Kidney epithelial cell (primary cell): ENCODE measurements at places on chromosomes 1 and 21.

GRCh38 chr1:183467687-183468086 lies 4.6 kb upstream of the SMG7 start:
- no peak for DNase-seq

- DNase-seq = peak; percentile 60
These were observed 12.3 kb upstream of the GOLT1A start for GRCh38 chr1:204225841-204226735.

GRCh38 chr1:91731815-91732214 lies 154.1 kb downstream of the TGFBR3 start:
- peak; percentile 71 for DNase-seq

GRCh38 chr1:192024881-192025280 lies 133.4 kb upstream of the RGS18 start:
- DNase-seq = no peak

GRCh38 chr1:150720703-150721102 lies at the start of gene HORMAD1:
TSS of gene HORMAD1 (minus strand) at chr1:150720895. CDS start at chr1:150719505, 1,390 bp downstream.
- DNase-seq = no peak

- no peak for DNase-seq
These were observed 65.8 kb upstream of the BCL10 start for GRCh38 chr1:85342207-85342606.

- DNase-seq = no peak
These were observed 147.9 kb downstream of the MAGI3 start for GRCh38 chr1:113538225-113538624.

DNA sequence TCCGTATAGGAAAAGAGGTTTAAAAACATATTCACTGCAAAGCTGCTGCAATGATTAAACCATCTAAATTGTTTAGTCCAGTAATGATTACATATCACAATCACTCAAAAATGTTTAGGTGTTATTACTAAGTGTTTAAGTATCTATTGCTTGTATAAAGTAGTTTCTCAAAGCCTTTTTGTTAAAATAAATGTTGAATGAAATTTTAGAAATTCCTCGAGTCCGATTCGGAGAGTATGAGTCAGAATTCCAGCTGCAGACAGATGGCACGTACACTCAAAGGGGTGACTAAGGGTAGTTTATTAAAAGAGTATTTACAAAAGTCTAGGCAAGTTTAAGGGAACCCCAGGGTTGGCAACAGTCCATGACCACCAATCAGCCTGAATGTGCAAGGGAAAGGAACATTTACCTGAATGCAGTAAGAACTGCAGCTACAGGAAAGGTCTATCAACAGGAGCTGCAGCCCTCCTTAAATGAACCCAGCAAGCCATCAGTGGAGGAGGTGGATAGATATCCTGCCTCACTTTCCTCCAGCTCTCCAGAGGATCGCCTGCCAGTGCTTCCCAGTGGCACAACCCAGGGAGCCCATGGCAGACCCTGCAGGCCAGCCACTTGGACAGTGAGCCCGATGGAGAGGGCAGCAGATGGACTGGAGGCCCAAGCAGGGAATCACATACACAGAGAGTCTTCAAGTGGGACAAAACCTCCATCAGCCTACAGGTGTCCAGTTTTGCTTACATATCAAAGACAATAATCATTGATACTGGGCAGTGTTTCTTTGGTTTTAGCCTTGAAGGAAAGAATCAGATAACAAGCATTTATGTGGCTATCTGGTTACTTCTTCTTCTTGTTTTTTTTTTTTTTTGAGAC lies 92.1 kb upstream of the SLC44A3 start:
- DNase-seq = peak; percentile 82

GRCh38 chr1:24769656-24770651 lies 24.7 kb downstream of the CLIC4 start:
- DNase-seq = peak; percentile 89

DNA sequence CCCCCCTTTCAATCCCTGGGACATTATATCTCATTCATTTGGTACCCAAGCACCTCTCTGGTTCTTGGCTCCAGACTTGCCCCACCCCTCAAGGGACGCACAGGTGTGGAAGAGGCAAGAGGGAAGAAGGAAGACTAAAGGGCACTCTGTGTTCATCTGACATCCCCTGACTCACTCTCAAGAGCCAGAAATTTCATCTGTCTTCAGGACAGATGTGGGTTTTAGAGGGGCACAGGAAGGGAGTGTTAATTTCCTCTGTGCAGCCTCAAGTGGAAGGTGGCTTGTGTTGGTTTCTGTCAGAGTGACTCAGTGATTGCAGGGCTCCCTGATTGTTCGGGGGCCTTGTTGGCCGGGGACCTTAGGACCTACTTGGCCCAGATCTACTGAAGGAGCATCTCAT lies 2.4 kb downstream of the C2CD4D start:
- no peak for DNase-seq

GRCh38 chr1:160539990-160540858 lies 17.2 kb upstream of the SLAMF6 start:
- DNase-seq = no peak

- no peak for DNase-seq
These were observed 34.6 kb downstream of the EIF2D start for GRCh38 chr1:206577626-206578025.

GRCh38 chr1:96840396-96840795 lies 118.8 kb downstream of the PTBP2 start:
- DNase-seq = no peak

DNA sequence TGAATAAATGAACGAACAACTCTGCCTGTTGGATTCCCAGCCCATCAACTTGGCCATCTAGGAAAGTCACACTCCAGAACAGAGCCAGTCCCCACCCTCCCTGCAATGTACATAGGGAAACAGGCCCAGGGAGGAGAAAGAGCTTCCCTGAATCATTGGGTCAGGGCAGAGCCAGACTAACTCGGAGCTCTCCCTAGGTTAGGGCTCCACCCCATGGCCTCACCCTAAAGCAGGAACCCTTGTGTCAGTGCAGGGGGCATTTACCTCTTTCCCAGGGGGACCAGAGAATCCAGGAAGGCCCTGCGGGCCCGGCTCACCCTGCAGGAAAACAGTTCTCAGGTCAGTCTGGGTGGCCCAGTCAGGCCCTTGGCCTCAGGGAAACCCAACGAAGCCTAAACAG lies 11.6 kb downstream of the COL9A2 start:
- no peak for DNase-seq

DNA sequence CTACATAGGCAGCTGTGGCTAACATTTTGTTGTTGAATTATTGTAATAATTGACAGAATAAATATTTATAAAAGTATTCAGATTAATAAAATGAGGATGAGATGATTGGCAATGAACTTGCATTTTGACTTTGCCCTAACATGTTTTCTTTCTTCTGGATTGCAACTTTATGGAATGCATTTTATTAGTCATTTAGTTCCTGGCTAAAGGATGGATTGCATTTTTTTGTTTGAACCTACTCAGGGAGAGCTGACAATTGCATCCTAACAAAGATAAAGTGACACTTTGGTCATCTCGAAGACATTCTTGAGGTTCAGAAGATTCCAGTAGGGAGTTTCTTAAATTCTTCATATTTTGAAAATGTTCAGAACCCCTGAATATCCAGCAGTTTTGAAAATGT lies 37.5 kb downstream of the PGM1 start:
- DNase-seq = no peak

DNA sequence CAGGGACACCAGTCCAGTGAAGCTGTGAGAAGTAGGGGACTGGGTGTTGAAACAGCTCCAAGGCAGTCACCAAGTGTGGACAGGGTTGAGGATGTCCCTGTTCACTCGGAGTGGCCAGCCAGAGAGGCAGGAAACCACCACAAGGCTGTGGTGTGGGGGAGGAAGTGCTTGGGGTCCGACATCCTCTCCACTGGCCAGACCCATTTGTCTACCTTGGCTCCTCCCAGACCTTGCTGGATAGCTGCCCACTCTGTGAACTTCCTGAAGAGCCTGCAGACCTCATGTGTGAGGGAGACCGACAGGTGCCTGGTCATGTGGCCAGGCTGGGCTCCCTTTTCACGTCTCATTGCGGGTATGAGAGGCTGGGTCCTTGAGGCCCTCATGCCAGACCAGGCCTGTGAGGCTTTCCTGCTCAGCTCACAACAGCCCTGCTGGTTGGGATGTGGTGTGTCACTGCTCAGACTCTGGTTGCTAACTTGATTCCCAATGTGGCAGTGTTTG lies 21.8 kb downstream of the CYP4B1 start:
- DNase-seq = no peak

GRCh38 chr1:91851130-91852010 lies 34.6 kb downstream of the TGFBR3 start:
- no peak for DNase-seq

- DNase-seq = no peak
These were observed 66.2 kb downstream of the FAAP20 start for GRCh38 chr1:2128189-2128901.

GRCh38 chr1:88877382-88877825 lies 14.0 kb downstream of the GTF2B start:
- DNase-seq = no peak

- DNase-seq = no peak
These were observed at the start of gene BACE2 for GRCh38 chr21:41167348-41168342. TSS of gene BACE2 (plus strand) at chr21:41168160. CDS start at chr21:41168264, 104 bp downstream.

DNA sequence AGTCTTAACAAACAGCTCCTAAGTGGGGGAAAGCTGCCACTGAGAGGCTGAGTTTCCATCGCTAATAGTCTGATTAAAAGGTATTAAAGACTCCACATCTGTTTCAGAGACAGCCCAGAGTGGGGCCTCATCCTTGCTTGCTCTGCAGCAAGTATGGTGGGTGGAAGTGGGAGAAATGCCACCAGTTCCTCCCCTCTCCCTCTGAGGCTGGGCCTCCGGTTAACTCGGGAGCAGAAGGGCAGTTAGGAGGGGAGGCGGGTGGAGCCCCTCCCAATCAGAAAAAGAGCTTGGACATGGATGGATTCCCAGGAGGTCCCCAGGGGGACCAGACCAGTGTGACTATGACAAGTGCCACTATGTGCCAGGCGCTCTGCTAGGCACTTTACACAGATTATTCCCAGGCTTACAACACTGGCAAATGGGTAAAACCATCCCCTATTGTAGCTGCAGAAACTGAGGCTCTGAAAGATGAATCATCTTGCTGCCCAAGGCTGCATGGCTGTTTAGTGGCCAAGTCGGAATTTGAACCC lies 11.4 kb upstream of the ASCL5 start:
- no peak for DNase-seq

DNA sequence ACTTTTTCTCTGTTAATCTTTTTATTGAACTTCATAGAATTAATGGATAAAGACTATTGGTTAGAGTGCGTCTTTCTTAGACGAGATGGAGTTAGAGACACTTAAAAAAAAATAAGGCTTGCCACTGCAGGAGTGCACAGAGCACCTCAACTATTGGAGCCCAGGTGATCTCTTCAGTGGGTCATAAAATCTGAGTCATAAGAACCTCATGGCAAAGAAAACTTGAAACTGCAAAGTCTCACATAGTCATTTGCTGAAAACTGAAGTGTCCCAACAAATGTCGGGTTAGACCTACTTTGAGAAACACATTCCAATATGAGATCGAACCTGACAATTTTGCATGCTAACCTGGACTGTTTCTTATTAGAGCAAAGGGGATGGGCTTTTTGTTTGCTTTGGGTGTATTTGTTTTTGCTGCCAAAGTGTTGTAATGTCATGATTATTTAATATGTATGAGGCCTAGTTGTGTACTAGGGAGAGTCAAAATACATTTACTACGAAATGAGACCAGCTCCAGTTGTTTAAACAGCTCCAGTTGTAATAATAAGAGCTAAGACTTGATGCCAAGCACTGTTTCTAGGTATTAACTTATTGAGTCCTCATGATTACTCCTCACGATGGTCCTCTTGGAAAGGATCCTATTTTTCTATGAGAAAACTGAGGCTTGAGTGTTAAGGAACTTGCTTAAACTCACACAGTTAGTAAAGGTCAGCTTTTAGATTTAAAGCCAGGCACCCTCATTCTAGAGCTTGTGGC lies 65.1 kb downstream of the DDR2 start:
- DNase-seq = no peak

GRCh38 chr1:193462629-193463320 lies 276.4 kb upstream of the B3GALT2 start:
- DNase-seq = peak; percentile 19

GRCh38 chr1:180249725-180250498 lies 19.8 kb downstream of the LHX4 start:
- DNase-seq = no peak

GRCh38 chr21:44949779-44950198 lies 10.0 kb downstream of the SLX9 start:
- DNase-seq = no peak

DNA sequence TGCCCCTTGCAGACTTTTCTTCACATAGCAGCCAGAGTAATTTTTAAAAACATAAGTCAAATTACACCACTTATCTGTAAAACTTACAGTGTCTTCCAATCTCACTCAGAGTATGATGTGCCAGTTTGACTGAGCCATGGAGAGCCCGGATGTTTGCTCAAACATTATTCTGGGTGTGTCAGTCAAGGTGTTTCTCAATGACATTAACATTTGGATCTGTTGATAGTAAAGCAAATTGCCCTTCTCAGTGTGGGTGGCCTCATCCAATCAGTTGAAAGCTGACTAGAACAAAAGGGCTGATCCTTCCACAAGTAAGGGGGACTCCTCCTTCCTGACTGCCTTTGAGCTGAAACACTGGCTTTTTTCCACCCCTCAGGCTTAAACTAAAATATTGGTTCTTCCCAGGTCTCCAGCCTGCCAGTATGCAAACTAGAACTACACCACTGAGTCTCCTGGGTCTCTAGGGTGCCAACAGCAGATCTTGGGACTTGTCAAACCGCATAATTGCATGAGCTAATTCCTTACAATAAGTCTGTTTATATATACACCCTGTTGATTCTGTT lies 157.9 kb upstream of the CTTNBP2NL start:
- no peak for DNase-seq

DNA sequence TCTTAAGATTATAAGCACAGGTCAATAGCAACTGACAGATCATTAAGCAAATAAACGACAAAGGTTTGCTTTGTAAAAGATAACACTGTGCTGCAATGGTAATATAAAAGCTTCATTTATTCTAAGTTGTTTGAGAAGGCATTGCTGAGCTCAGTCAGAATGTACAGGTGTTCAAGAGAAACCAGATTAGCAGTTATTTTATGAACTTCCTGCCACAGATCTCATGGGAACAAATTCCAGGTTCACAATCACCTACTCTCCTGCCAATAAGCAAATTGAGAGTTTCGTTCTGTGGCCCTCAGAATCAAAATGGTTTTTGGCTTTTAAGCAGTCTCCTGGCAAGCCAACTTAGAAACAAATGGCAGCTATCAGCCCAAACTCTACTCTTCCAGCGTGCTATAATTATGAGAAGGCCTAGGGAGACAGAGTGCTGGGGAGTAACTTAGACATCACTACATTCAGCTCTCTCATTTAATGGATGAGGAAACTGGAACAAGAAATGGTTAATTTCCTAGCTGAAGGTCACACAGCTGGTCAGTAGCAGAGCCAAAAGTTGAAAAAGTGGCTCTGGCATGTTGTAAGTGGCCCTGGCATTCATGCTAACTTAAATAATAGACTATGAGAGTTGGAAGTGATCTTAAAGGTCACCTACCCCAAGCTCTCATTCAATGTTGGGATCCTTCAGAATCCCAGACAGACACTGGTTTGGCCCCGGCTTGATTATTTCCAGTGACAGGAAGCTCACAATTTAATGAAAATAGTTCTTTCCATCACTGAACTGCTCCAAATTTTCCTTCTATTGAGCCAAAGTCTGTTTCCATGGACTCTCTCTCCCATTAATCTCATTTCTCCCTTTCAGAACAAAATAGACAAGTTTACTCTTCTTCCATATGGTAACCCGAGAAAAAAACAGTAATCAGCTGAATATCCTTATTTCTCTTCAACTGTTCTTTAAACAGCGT lies 82.6 kb upstream of the EDEM3 start:
- no peak for DNase-seq
